ENCODE measurements at places on chromosomes 11 and 22.

- DNase-seq, result no peak
Measured at GRCh38 chr11:71986131-71986530, 12.6 kb upstream of the IL18BP start.

DNA sequence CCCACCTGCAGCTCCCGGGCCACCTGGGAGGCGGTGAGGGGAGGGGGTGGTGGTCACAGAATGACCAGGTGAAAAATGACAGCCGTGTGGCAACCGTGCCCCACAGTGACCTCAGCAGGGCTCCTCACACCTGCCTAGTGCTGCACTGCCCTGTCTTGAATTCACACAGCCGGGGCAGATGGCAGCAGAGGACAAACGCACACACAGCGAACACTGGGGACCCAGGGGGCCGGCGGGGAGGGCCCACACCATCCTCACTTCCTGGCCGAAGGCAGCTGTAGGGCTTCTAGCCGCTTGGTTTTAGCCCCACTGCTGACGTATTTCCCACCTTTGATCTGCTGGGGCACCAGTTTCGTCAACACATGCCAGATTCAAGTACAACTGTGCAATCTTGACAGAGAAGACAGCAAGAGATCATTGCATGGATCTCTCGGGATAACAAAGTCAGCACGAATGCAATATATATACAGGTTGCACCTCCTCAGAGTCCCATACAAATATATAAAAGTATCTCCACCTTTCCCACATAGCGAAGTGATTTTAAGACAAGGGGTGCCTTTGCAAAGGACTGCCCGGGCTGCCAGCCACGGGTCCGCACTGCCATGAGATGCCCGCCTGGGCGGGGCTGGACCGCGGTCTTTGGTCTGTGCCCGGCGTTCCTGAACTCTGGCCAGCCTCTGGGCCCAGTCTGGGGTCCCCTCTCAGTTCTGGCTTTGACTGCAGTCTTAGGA, 26.9 kb downstream of the TRMU start:
- DNase-seq, result no peak

DNA sequence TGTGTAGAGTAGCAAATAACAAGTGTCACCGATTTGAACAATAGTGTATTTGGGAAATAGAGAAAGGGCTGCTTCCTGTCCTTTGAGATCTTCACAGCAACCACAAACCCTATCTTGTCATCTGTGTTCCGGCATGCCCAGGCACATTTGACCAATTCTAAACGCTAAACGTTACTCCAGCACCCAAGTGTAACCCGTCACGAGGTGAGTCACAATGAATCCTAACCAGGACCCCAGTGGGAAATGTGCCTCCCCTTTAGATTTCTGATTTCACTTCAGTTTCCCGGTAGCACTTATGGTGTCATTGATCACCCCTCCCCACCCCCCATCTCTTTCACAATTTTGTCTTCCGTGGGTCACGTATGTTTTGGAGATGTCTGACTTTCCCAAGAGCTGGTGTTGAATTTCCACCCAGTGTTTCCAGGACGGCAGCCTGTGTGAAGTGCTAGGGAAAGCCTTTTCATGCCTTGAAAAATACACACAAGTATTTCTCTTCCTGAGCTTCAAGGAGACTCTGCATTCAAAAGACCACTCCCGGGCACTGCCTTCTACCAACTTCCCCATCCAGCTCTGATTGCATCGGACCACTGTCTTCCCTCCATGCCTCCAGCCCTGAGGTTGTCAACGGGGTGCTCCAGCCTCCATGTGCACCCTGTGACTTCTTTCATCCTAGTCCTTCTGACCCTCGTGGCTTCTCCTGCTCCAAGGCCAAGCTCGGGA, 10.5 kb upstream of the C11orf24 start:
- DNase-seq, result peak; percentile 73

DNA sequence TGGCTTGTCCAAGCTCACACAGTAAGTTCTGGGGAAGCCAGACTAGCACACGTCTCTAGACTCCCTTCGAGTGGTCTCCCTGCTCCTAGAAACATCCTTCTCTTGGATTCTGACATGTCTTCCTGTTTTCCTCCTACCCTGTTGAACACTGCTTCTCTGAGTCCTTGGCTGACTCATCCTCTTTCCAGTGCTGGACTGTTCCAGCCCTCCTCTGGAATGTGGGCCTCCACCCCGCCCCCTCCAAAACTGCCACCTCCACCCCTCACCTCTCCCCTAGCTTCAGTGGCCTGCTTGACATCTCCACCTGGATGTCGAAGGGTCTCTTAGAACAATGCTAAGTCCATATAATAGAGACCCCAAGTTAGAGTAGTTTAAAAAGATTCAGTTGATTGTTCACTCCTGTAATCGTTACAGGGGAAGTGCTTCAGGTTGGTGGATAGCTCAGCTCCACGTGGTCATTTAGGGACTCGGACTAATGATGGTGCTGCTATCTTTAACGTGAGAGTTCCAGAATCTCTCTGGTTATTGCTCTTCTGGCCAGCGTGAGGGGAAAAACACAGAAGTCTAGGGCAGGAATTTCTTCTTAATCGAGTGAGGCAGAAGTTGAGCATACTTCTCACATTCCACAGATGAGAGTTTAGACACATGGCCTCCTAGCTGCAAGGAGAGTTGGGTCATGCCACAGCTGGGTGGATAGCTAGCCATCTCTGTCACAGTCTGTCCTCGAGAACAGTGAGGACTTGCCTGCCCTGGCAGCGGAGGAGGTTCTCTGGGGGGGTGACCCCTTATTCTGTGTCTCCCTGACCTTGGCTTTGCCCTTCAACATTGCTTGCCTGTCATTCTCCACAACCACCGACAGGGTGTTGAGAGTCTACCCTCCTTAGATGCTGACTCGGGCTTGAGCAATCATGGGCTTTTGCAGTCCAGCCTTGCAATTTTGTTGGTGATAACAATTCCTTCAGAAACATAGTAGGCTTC, 4.7 kb upstream of the C11orf96 start:
- no peak for DNase-seq

- DNase-seq, result no peak
Measured at GRCh38 chr11:129974237-129974636, 28.4 kb downstream of the PRDM10 start.

- no peak for DNase-seq
Measured at GRCh38 chr11:107722662-107723061, 10.8 kb upstream of the SLN start.

GRCh38 chr11:57192316-57192715, 10.6 kb downstream of the LRRC55 start:
- DNase-seq, result no peak

GRCh38 chr22:36797911-36798673, 18.7 kb downstream of the PVALB start:
- DNase-seq, result no peak

GRCh38 chr11:133118563-133119268, 413.6 kb downstream of the OPCML start:
- DNase-seq, result no peak

DNA sequence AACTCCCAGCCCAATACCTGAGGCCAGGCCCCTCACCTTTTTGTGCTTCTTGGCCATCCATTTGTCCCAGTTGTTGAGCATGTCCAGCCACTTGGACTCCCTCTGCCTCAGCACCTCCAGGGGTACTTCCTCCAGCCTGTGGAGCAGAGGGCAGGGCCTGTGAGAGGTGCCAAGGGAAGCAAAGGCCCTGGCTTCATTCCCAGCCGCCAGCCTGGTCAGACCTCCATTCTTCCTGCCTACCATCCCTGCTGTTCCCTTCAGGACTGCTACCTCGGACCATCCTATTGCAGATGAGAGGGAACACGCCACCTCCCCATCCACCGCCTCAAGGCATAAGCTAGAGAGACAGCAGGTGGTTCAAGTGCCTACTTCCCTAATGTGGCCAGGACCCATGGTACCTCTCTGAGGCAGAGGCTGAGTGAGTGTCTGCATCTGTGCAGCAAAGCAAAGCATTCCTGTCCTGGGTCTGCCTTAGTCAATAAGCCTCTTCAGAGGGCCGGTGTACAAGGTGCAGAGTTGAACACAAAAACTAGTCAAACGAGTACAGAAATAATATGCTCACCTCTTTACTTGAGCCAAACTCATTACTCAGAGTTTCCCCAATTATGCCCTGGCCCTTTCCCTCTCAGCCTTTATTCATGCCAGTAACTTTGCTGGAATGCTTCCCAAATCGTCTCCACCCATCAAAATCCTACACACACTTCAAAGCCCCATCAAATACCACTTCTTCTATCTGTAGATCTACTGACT, 15.4 kb upstream of the CASTOR1 start:
- DNase-seq, result no peak

DNA sequence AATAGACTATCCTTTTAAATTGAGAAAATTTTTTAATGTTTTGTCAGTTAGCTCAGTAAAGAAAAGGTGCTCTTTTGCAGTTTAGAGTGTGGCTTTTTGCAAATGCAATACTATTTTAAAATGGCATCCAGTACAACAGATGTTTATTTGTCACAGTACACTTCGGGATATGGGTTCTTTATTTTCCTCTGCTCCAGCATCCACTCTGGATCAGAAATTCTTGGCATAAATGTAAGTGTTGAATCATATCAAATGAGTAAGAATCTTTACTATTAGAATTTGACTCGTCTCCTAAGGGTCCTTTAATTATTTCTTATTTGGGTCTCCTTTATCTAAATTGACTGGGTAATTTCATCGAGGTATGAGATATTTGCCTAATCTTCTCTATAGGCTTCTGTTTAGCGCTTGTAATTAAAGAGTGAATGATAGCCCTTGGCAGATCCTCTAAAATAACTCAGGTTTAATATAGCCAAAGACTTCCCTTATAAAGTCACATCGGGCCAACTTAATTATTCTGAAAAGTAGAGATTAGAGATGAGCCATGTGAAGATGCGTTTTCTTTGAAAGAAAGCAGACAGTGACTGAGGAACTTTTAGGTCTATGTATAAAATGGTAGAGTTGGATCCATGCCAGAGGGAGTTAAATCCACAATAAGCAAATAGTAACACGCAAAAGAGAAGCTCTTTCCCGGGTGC, 132.7 kb downstream of the CASP12 start:
- DNase-seq, result no peak

- no peak for DNase-seq
Measured at GRCh38 chr22:24200619-24201212, 19.4 kb downstream of the SUSD2 start.

DNA sequence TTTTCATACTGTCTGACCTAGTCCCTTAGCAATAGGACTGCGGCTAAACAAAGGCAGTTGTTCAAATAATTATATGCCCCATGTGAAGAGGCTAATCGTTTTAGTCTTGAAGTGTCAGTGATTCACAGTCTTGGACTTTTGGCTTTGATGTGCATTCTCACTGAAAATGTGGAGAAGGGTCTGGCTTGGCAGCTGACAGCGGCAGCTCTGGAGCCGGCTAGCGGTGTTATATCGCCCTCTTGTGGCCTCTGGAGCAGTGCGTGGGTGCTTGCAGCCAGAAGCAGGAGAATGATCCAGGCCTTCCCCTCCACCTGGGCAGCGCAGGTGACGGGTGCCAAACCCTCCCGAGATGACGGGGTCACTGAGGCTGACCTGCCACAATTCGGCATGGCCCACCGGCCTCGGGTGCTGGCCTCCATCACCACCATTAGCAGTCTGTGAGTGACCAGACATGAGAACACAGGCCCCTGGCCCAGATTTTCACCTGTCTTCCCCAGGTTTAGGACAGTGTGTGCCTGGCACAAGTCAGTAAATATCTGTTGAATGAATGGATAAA, 90.3 kb upstream of the PITPNB start:
- peak; percentile 21 for DNase-seq

GRCh38 chr11:118076754-118077281, at the start of gene TMPRSS4:
Gene TMPRSS4 (plus strand): TSS chr11:118077078. CDS start chr11:118077303, 225 bp downstream.
- DNase-seq, result no peak

GRCh38 chr11:3969613-3970012, 114.1 kb downstream of the STIM1 start:
- no peak for DNase-seq

DNA sequence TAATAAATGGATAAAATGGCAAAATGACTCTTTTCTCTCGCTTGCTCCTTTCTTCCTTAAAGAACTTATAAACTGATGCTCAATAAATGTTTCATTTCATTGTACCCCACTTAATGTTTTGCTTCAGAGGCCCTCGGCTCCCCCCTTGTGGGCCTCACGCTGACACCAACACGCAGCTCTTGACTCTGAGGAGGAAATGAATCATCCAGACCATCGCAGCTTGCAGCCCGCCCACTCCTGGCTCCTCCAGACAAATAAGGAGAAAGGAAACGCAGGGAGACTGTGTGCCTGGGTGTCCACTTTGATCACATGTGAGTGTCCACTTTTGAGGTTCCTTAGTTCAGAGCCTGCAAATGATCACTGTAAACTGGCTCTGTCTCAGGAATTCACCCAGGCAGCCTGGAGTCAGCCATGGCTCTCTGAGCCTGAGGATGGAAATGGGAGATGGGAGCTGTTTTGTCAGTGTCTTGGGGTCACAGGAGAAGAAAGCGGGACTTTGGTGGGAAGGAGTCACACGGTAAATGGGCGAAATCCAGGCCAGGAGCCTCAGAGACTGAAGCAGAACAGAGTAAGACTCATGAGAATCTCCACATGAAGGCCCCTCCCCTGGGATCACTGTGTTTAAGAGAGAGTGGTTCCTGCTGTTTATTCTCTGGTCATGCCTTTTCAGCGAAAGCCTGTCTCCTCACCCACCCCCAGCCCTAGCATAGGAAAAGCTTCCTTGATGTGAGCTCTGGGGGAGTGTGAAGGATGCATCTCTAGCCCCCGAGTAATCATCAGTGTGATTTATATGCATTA, 96.5 kb downstream of the CWC15 start:
- no peak for DNase-seq

Data from GM12864 (cell line).